Renal pelvis (tissue), 12 donors: ENCODE measurements at places on chromosomes 2 and 18. TPM values are rescaled to one million over a fixed set of nuclear protein-coding genes. Genes with fewer than 3 reads are reported as not detected.

RALB gene
- 78.0 TPM for polyA plus RNA-seq

GALNT3 gene
- 12.3 TPM for polyA plus RNA-seq

NETO1 gene
- 0.69 TPM for polyA plus RNA-seq

ACADL gene
- polyA plus RNA-seq: 14.4 TPM

RBMS1 gene
- 148 TPM for polyA plus RNA-seq

METAP1D gene
- 10.9 TPM for polyA plus RNA-seq

RNF144A gene
- polyA plus RNA-seq: 55.4 TPM

HOXD12 gene
- polyA plus RNA-seq: 0.52 TPM

NCKAP5 gene
- polyA plus RNA-seq: 6.3 TPM

GPR75 gene
- polyA plus RNA-seq: 4.8 TPM

ASTL gene
- polyA plus RNA-seq: not detected

CDC42EP3 gene
- polyA plus RNA-seq: 41.7 TPM

ANO7 gene
- polyA plus RNA-seq: 2.1 TPM

PID1 gene
- 4.8 TPM for polyA plus RNA-seq

CPS1 gene
- polyA plus RNA-seq: 4.7 TPM

STARD6 gene
- 0.44 TPM for polyA plus RNA-seq

TGFBRAP1 gene
- 17.5 TPM for polyA plus RNA-seq

LAMA1 gene
- polyA plus RNA-seq: 75.1 TPM

EPB41L5 gene
- 88.1 TPM for polyA plus RNA-seq

ASB3 gene
- polyA plus RNA-seq: 33.7 TPM

SEMA4F gene
- 6.8 TPM for polyA plus RNA-seq

CCDC178 gene
- polyA plus RNA-seq: 1.9 TPM

BCL2 gene
- 24.1 TPM for polyA plus RNA-seq

- DNase-seq: no peak
Observed at GRCh38 chr18:48834413-48835031, 116.2 kb downstream of the SMAD7 start.

GRCh38 chr2:31168291-31168690 lies 30.1 kb upstream of the GALNT14 start:
- DNase-seq: no peak

- DNase-seq: peak; percentile 56
Observed at GRCh38 chr2:41698678-41699422, 349.0 kb upstream of the PKDCC start.

GRCh38 chr2:9773903-9774239 lies 69.4 kb upstream of the TAF1B start:
- no peak for DNase-seq

GRCh38 chr2:223835701-223836532 lies 1.5 kb downstream of the AP1S3 start:
- DNase-seq: no peak

DNA sequence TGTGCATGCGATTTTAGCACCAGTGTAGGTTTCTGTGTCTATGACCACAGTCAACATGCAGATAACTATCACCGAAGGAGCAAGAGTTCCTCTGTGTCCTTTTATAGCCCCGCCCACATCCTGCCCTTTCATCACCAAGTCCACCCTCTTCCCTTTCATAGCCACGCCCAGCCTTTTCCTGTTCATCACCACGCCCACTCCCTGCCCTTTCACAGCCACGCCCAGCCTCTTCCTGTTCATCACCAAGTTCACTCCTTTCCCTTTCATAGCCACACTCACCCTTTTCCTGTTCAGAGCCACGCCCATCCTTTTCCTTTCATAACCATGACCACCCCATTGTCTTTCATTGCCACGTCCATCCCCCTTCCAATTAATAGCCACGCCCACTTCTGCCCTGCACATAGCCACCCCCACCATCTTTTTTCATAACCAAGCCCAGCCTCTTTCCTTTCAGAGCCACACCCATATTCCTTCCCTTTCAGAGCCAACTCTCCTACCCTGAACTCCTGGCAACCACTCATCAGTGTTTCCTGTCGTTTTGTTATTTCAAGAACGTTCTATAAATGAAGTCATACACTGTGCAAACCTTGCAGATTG lies 273.9 kb downstream of the MYT1L start:
- DNase-seq: no peak

GRCh38 chr2:164514491-164514890 lies 106.8 kb downstream of the GRB14 start:
- no peak for DNase-seq

DNA sequence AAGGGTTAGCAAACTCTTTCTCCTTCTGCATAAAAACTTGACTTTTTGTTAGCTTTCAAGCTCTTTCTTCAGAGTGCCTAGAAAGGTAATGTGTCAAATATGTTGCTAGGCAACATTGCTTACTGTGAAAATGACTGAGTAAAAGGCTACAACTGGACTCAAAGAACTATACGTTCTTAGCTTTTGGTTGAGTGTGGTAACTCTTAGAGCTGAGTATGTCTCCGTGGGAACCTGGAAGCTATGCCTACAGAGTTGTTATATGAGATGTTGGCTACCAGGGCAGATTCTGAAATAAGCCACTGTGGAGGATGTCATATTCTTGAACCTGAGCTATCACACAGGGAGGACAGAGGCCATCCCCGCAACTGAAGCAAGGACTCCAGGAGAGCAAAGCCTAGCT lies 105.5 kb downstream of the ARL6IP6 start:
- DNase-seq: no peak

GRCh38 chr2:86195808-86196387 lies 636 bp upstream of the IMMT start:
- DNase-seq: no peak

DNA sequence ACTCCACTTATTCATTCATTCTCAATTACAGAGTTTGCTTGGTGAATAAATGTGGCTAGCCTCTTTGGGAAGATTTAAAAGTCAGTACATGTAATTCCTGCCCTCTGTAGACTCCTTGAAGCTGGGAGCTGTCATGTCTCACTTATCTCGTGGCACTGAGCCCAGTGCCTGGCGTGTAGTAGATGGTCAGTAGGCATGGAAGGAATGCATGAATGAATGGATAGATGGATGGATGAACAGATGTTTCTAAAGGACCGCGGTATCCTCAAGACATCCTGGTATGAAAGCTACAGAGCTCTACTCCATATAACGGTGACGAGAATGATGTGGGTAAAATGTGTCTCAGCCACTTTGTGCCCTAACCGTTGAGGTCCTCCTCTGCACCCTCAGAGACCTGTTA lies 83.0 kb downstream of the MARCO start:
- no peak for DNase-seq

DNA sequence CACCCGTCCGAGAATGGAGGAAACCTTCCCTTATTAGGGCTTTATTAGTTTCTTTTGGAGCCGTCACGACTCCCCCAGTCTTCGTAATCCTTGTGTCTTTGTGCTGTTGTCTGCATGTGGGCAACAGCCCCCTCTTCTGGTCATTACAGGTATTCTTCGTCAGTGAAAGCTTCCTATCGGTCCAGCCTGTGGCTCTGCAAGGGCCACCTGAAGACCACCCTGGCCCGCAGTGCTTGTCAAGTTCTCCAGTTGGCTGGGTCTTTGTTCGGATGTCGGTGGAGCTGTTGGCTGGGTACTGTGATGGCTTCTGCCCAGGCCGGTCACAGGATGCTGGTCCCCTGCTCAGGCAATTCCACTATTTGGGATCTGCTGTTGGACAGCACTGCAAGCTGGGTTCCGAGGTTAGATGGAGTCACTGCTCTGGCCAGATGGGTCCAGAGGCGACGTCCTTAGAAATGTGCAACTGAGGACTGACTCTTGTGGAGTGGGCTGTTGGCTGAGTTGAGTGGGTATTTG lies 19.2 kb downstream of the E2F6 start:
- peak; percentile 72 for DNase-seq

DNA sequence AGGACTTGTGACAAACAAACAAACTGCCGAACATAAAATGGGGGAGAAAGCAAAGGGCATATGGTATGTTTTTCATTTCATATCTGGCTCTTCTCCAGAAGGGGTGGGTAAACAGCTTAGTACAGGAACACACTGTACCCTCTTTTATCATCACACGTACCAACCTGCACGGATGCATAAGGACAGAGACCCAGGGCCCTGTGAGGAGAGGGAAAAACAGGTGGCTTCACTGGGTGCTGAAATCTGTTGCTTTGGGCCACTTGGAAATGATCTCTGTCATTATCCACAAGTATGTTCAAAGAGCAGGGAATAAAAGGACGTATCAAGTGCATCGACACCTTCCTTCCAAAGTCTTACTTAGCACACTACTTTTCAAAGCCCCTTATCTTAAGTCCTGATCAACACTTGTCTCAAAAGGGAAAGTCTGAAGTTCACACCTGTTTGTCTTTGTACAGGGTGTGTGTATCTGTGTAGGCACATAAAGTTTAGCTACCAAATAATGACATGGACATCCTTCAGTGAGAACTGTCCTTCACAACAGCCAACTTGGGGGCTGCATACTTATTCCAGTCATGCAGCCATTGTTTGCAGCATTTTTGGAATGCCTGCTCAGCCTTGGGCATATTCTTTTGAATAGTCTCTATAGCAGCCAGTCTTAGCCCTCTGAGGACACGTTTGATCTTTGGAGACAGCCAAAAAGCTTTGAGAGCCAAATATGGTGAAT lies 60.6 kb downstream of the IRS1 start:
- DNase-seq: no peak

- DNase-seq: no peak
Observed at GRCh38 chr2:240905176-240905781, 857 bp upstream of the CROCC2 start.

- no peak for DNase-seq
Observed at GRCh38 chr2:23916727-23917405, 10.1 kb downstream of the ATAD2B start.

GRCh38 chr2:75522543-75523312 lies 38.0 kb downstream of the EVA1A start:
- no peak for DNase-seq

GRCh38 chr2:24304631-24305030 lies 55.7 kb downstream of the ITSN2 start:
- DNase-seq: no peak

GRCh38 chr2:40213619-40214018 lies 238.3 kb downstream of the SLC8A1 start:
- DNase-seq: no peak

DNA sequence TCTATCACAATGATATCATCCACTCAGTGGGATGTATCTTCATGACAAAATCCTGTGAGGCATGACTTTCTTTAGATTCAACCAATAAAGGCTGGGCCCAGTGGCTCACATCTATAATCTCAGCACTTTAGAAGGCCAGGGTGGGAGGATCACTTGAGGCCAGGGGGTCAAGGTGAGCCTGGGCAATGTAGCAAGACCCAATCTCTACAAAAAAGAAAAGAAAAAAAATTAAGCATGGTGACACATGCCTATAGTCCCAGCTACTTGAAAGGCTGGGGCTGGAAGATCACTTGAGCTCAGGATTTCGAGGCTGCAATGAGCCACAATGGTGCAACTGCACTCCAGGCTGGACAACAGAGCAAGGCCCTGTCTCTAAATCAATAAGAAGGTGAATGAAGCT lies 68.0 kb downstream of the PLB1 start:
- no peak for DNase-seq

DNA sequence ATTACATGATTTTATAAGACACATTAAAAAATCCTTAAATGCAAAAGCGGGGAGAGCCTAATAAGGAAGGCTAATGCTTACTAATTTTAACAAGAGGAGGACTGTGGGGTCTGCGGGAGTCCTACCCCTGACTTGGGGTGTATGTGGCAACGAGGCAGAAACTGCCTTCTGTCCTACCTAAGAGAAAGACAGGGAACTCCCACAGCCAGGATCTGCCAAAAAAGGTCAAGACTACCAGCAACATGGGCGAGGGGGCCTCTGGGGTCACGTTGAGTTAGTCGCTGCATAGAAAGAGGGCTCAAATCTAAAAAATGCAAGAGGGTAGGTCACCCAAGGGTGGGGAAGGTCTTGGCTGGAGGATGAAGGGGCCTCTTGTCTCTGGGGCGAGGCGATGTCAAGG lies 529 bp upstream of the AMER3 start:
- DNase-seq: no peak

DNA sequence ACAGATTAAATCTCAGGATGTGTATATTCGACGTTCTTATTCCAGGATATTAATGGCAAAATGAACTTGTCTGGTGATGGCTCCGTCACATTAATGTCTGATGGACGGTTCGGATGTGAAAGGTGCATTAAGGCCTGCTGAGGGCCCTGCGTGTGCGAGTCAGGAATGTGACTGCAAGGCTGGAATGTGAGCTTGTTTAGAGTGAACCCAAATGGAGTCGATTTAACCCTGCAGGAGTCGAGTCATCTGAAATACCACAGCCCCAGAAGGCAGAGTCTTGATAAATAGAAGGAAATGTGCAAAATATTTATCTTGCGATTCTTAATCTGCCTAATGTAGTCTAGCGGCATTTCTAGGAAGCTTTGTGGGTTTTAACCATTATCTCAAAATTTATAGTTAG lies 44.3 kb downstream of the RDH14 start:
- DNase-seq: peak; percentile 45

GRCh38 chr2:158013891-158014290 lies 87.8 kb upstream of the UPP2 start:
- no peak for DNase-seq

- DNase-seq: no peak
Observed at GRCh38 chr2:73921581-73921980, 5.1 kb upstream of the DGUOK start.

DNA sequence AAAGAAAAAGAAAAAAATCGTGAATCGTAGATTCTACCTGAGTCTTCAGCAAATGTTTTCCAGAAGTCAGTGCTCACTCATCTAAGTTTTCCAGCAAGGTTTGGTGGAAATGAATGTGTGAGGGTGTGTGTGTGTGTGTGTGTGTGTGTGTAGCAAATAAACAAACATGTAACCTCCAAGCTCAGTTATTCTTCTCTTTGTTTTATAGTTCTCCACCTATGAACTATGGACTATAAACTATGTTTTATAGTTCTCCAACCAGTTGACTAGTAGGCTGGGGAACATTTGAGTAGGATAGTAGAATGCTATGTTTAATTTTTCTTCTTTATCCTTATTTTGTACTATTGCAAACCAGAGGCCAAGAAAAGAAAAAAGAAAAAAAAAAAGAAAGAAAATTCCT lies 44.6 kb upstream of the SERPINE2 start:
- peak; percentile 51 for DNase-seq

- DNase-seq: peak; percentile 49
Observed at GRCh38 chr2:218186355-218186766, 19.6 kb upstream of the CXCR1 start.

DNA sequence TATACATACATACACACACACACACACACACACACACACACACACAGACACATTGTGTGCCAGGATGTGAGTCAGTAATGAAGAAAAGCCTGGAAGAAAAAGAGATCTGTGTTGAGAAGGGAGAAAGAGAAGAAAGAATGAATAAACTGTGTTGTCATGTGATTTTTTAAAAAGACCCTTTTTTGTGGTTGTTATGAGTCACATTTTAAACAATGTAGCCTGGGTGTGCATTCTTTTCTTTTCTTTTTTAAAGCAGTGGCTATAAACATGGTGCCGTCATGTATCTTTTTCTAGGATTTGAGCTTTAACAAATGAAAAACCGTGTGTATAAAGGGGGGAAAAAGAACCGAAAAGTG lies 87.2 kb downstream of the NRP2 start:
- DNase-seq: no peak

- no peak for DNase-seq
Observed at GRCh38 chr2:58967736-58968135, 726.6 kb upstream of the FANCL start.

DNA sequence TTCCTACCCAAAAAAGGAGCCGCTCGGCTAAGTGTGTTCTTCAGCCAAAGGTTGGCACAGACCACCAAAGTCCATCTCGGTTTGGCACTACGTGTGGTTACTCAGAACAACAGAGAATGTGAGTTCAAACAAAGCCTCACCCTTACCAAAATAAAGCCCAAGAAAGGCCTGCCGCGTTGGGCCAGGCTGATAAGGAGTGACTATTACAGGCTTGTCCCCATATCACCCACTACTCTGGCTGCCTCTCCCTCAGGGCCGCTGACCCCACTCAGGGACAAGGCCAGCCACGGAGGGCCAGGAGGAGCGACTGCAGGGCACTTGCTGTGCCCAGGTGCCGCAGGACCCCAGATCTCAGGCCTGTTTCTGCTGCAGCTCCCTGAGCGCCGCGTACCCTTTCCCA lies 13.8 kb downstream of the HS1BP3 start:
- DNase-seq: no peak
